NCI-H460 (cell line): ENCODE measurements at places on chromosomes 11 and 22.
A peak's percentile ranks its signal among the peaks of the same experiment; 100 is the strongest.

- DNase-seq, result no peak
These were observed 6.0 kb upstream of the CHRM4 start for GRCh38 chr11:46397526-46397925.

DNA sequence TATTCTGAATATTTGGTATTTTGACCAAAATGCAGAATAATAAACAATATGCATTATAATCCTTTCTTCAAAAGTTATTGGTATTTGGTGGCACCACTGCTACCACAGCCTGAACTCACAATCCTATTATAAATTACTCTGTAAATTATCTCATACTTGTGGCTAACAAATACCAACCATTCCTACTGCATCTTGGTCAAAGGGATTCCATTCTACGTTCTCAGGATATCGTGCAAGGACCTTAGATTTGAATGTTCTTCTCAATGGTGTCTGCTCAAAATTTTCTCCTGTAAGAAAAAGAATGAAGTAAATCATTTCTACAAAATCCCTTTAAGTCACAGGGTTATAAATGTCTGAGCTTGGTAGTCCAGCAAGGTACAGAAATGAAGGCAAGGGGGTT is 58.7 kb downstream of the DENND5A start:
- no peak for DNase-seq

- no peak for DNase-seq
These were observed 1.4 kb downstream of the DTX4 start for GRCh38 chr11:59173080-59173963.

GRCh38 chr22:30469165-30469564 is 2.7 kb downstream of the SEC14L3 start:
- DNase-seq, result no peak

DNA sequence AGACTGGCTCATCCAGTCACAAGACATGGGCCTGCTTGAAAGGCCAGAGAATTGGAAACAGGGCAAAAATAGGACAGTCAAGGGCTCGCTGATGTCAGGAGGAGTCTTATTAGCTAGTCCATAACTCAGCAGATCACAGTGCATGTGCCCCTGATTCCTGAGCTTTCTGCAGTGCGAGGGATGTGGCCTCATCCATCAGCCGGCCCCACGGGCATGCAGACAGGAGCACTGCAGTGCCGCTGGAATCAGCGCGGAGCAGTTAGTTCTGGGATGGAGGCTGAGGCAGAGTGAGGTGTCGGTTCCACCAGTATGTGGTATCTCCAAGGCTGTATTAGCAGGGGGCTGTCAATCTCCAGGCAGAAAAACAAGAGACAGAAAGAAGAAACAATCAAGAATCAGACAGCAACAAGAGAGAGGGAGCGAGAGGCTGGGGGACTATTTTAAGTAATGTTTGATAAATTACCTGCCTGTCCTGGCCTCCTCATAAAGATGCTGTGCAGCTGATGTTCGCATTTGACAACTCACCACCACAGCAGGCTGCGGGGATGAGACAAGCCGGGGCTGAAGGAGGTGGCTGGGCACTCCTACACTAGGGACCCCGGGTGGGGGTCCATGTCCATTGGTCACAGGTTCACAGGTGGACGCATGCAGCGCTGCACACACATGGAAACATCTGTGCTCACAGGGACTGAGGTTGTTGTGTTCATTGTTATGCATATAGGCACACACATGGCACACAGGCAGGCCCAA is 167.2 kb downstream of the TRIM29 start:
- DNase-seq, result no peak

DNA sequence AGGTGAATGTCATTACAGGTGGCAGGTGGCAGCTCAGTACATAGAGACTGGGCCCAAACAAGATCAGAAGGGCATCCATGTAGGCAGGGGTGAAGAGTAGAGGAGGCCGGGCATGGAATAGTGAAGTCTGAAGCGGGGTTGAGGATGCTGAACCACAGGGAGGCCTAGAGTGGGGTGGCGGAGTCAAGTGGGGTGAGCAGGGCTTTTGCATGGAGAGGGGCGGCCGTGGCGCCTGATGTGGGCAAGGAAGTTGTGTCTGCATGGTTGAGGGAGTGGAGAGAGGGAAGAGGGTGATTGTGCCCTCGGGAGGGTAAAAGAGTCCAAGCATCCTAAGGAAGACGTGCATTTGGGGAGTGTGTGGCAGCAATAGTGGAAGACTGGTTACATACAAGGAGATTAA is 14.4 kb downstream of the DDB2 start:
- no peak for DNase-seq

- peak; percentile 38 for DNase-seq
These were observed 450 bp downstream of the ZBTB44 start for GRCh38 chr11:130314184-130314749.

GRCh38 chr11:125091247-125091876 is 20.1 kb downstream of the TMEM218 start:
- peak; percentile 21 for DNase-seq

DNA sequence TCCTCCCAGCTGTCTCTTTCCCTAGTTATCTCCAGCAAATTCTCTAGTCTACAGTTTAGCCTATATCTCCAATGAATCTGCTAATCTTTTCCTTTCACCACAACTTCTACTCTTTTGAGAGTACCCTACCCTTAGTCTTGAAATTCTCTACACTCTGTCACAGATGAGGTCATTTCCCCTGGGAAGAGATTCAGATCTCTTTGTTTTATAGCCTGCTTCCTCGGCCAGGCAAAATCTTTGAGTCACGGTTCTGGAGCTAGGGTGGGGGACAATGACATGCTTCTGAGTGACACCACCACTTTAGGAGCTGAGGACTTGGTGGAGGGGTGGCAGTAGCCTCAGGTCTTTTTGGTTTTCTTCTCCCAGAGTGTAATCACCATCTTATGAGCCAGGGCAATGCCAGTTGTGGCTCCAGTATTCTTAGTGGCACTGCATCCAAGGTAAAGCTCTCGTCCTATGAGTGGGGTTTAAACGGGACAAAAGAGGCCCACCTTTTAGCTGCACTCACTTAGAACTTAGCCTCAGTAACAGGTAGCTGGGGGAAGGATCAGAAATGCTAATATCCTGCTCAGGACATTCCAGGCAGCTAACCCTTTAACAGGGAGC is 98.5 kb upstream of the RRM1 start:
- DNase-seq, result no peak

GRCh38 chr11:11793073-11793472 is 48.7 kb upstream of the USP47 start:
- no peak for DNase-seq

GRCh38 chr22:31561970-31562369 is 65.6 kb downstream of the SFI1 start:
- no peak for DNase-seq

- DNase-seq, result no peak
These were observed 99.8 kb upstream of the OR9G4 start for GRCh38 chr11:56848141-56848809.

GRCh38 chr11:18063862-18064434 is 17.9 kb upstream of the TPH1 start:
- DNase-seq, result no peak

DNA sequence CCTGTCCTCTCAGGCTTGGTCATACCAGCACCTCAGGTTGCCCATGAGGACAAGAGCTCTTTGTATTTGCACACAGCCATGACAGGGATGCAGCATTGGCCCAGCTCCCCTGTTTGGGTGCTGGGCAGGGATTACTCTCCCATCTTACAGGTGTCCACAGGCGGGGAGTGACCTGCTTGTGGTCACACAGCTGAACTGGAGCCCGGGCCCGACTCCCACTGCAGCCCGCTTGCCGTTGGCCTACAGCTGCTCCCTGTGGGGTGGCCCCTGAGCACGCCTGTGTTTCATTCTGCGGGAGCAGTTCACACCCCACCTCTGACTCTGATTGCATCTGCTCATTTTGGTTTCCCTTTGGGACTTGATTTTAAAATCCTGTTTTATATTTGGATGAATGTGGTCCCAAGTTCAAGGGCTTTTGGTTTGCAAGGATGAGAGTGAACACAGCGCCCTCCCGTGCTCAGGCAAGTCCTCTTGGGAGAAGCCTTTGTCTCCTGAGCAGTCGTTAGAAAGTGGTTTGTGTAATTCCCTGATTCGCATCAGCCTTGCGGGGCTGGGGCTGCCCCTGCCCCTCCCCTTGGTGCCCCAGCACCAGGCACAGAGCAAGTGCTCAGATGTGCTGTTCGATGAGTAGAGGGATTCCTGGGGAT is 9.3 kb downstream of the PICK1 start:
- DNase-seq, result no peak

DNA sequence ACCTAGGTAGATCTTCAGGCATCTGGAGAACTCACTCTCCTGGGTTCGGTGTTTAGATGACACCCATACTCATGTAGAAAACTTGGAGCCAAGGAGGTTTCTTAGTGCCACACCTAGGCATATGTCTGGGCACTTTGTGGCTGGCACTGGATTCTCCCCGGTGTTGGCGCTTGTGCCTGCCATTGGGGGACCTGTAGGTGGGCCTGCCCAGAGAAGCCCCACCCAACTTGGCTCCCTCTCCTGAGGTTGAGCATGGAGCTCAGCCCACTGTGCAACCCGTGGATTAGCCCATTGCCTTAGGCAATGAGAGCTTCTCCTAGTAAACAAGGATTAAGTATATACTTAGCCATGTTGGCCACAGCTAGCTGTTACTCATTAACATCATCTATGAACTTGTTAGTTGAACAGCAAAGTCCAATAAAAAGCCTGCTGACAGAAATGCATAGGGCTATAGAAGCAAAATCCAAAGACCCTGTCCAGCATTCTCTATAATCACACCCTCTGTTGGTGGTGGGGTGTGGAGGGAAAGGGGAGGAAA is 335.5 kb upstream of the CHORDC1 start:
- DNase-seq, result no peak

DNA sequence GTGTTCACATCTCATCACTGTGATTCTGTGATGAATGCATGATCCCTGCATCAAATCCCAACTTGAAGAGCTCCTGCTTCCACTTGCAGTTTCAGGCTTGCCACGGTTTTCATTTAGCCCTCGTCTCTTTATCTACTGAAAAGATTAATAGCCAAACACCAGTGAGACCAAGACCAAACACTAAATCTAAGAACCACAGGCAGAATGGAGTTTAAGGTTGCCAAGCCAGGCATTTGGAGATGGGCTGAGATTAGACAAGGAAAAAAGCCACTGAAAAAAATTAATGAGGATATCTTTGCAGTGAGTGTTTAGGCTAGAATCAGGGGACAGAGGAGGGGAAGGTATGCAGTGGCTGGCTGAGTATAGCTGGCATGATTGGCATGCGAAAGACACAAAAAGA is 227.2 kb upstream of the BLID start:
- DNase-seq, result no peak

- no peak for DNase-seq
These were observed 22.2 kb upstream of the ELFN2 start for GRCh38 chr22:37449331-37450001.

- no peak for DNase-seq
These were observed 18.3 kb upstream of the TMPRSS4 start for GRCh38 chr11:118058311-118059245.

DNA sequence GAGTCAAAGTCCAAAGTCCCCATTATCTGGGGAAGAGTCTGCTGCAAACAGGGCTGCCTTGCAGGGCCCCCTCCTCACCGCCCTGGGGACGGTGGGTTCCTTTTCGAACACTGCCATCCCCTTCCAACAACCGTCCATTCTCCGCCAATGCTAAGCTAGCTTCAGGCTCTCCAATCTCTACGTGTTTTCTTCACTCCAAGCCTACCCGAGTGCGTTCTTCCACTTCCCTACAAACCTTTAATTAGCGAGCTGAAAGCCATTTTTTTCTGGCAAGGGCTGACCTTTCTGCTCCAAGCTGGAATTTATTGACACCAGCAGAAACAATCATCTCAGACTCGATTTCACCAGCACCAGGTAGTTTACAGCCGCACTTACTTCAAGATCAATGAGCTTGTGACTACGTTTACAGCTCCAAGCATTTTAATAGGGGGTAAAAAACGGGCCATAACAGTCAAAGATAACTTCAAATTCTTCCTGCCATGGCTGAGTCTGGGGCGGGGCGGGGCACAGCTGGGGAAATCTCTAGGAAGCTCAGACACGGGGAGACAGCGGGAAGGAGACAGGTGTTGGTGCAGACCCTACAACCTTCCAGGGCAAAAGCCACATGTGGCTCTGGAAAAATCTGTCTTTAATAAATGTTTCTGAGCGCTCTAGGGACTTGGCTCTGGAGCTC is 82.2 kb downstream of the PHF21B start:
- DNase-seq, result no peak

- DNase-seq, result peak; percentile 6
These were observed 44.4 kb downstream of the MOB2 start for GRCh38 chr11:1442163-1442562.

DNA sequence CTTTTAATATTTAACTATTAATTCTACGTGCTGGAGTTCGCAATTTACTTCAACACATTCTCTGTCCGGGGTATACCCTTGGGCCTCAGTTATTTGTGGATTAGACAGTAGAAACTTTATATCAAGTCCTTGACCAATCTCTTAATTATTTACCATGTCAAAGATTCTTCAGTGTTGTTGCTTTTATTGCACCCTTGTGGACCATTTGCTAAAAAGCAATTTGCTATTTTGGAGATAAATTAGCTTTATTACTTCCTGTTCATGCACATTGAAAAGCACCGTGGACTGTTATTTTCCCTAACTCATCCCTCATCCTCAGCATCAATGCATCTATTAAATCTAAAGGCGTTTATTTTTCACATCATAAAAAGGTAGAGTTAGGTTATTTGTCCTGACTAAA is 609.9 kb downstream of the CNTN5 start:
- DNase-seq, result no peak

- no peak for DNase-seq
These were observed 11.9 kb downstream of the HOATZ start for GRCh38 chr11:111526501-111526900.

GRCh38 chr11:88739524-88739923 is 326.3 kb downstream of the GRM5 start:
- DNase-seq, result no peak

GRCh38 chr11:11440144-11440543 is 87.1 kb upstream of the CSNK2A3 start:
- DNase-seq, result no peak

GRCh38 chr11:43567396-43567975 is 113.1 kb upstream of the HSD17B12 start:
- DNase-seq, result peak; percentile 37

DNA sequence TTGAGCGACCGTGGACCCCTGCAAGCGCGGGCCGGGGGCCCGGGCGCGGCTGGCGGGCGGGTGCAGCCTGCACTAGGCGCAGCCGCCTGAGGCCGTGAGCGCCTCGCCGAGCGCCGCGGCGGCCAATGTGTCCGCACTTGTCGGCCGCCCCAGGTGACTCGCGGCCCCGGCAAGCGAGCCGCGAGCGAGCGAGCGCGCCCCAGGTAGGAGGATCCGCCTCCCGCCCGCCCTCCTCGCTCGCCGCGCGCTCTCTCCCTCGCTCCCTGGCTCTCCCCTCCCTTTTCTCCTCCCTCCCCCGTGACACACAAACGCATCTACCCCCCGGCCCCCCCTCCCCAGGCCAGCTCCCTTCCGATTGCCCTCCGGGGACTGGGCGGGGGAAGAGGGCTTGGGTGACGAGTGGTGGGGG is at the start of gene WNT7B:
TSS of gene WNT7B (minus strand) at position 160 of the 409 bp plus-strand sequence. CDS start 408 bp downstream, outside the sequence.
- DNase-seq, result no peak
